ENCODE measurements at places on chromosomes 4 and X. TPM values are rescaled to one million over a fixed set of nuclear protein-coding genes. Genes with fewer than 3 reads are reported as not detected.

Gene GPR34
- 0.51 TPM for total RNA-seq

Gene CRMP1
- total RNA-seq, result not detected

Gene SPANXN4
- total RNA-seq, result not detected

Gene BMP15
- total RNA-seq, result not detected

Gene TCEAL3
- total RNA-seq, result 6.5 TPM

Gene FAM9C
- not detected for total RNA-seq

Gene HPGDS
- total RNA-seq, result not detected

Gene CDKL5
- total RNA-seq, result 2.6 TPM

Gene ARL9
- 0.35 TPM for total RNA-seq

Gene CPLX1
- total RNA-seq, result 1.3 TPM

Gene IL15
- 2.1 TPM for total RNA-seq

Gene NCAPG
- 87.5 TPM for total RNA-seq

Gene CXorf38
- total RNA-seq, result 33.3 TPM

Gene TMEM255A
- total RNA-seq, result not detected

Gene MSL3
- 101 TPM for total RNA-seq

Gene KLHL4
- total RNA-seq, result 0.12 TPM

Gene ASB9
- total RNA-seq, result 0.41 TPM

All from activated T-cell treated with anti-CD3 and anti-CD28 coated beads, Interleukin-2, amount 50 U/mL, for 72 hours (primary cell).